ENCODE measurements at places on chromosomes 5 and 9.

DNA sequence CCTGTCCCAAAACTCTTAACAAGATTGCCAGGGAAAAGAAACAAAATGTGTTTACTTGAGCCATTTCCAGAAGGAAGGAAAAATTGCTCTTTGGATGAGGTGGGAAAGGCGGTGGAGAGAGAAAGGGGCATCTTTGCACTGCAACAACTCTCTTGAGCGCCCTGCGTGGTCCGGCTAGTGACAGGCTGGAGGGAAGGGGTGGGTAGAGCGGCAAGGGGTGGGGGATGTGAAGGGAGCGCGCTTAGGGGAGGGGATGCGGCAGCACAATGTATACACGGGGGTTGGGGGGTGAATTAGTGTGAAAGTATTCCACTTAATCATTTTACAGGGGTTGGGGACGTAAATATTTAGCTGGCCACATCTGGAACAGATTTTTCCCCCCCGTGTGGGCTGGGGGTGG, 1.3 kb downstream of the FGF10 start:
- DNase-seq = no peak

DNA sequence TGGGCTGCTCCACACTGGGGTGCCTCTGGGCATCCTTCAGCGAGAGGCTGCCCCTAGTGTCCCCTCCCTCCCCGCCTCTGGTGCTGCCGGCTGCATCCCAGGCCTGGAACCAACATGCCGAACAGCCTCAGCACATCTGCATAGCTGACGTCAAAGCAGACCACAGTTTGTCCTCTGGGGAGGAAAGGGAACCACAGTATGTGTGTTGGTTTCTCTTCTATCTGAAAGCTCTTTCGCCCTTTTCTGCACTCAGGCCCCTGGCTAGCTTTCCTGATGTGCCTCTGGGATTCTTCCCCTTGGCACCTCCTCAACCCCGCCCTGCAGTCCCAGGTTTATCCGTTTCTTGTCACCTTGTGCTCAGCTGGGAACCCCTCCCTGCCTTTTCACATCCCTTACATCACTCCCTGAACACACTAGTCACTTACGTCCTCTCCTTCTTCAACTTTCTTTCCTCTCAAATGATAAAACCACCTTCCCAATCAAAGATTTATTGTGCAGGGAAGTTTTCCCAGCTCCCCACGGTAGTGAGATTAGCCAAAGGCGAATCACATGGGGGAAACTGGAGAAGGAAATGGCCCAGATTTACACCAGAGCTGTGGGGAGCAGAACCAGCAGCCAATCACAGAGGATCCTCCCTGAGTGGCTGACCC, 35.5 kb upstream of the B4GALT1 start:
- DNase-seq = no peak

GRCh38 chr9:110842169-110842568, 173.6 kb downstream of the MUSK start:
- DNase-seq = no peak

DNA sequence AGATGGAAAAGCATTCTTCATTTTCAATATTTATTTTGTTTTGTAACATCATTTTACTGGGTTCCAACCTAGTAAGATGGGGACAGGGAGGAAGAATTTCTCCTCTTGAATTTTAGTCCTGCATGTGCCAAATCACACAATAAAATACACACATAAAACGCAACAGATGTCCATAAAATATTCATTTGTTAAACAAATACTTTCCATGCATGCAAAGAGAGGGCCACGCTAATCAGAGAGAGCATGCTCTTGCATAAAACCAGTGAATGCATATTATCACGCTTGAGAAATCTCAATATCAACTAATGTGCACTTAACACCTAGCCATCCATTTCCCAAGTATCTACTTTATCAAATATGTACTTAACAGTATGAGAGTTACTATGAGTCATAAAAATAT, 212.6 kb upstream of the TARS1 start:
- no peak for DNase-seq

DNA sequence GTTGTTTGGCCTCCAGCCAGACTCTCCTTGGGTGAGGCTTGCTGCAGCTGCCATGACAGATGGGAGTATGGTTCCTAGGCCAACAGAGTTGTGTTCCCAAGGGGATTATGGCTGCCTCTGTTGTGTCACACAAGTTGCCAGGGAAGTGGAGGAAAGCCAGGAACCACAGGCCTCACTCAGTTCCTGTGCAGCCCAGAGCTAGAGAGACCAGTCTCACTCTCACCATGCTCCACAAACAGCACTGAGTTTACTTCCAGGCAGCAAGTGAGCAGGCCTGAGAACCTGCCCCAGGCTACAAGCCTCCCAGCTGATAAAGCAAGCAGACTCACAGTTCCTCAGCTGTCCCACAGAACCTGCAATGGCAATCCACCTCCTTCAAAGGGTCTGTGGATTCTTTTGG, 273.6 kb upstream of the TAS2R1 start:
- DNase-seq = no peak

GRCh38 chr5:74124826-74125225, 498.8 kb downstream of the ARHGEF28 start:
- DNase-seq = no peak

DNA sequence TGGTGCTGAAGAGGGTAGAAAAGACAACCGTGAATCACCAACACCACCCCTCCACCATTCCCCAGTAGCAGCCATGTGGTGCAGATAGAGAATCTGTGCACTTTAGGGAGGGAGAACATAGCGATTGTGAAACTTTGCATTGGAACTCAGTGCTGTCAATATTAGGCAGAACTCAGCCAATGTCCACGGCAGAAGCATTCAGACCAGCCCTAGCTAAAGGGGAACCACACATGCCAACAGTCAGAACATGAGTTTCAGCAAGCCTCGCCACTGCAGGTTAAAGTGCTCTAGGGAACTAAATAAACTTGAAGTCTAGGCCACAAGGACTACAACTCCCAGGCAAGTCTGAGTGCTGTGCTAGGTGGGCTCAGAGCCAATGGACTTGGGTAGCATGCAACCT, 38.5 kb upstream of the DEPDC1B start:
- no peak for DNase-seq

DNA sequence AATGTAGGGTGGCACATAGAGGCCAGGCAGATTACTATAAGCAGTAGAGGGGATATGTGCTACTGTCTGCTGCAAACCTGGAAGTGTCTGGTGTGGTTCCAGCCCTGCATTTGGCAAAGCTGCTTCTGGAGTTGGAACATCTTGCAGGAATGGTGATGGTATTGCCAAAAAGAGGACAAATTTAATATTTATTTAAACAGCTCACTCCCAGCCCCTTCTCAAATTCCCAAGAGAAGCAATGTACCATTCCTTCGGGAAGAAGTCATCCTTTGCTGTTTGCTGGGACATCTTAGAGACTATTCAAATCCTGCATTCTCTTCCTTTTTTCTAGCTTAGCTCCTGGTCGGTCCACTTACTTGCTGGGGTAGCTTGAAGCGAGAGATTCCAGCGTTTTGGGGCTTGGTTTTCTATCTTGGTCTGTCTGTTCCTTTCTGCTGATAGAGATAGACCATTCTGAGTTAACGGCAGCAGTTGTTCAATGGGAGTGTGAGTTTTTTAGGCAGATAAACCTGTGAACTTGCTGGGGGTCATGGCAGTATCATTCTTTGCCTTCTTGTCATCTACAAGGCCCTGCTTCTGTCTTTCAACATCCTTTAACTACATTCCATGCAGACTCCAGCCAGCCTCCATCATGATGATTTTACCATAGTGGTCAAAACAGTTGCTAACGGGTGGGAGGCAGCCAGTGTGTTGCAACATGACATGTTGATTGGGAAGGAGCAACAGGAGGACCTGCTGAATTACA, 69.9 kb downstream of the RCL1 start:
- peak; percentile 100 for DNase-seq

GRCh38 chr5:100505984-100506670, 29.0 kb upstream of the FAM174A start:
- peak; percentile 25 for DNase-seq

DNA sequence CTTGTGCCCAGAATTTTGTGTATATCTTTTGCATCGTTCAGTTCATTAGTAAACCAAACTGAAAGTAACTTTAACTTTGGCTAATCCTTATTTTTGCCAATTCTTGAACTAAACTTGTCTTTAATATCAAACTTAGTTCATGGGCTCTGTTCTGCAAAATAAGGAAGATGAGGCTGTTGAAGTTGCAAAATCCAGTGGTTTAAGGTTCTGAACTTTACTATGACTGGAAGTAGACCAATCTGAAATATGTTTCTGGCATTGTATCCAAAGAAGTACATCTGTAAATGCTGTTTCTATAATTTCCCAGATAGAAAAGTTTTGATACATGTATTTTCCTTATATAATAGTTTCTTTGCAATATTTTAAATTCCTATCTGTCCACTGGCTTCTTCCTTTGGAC, 238.1 kb downstream of the CETN3 start:
- no peak for DNase-seq

DNA sequence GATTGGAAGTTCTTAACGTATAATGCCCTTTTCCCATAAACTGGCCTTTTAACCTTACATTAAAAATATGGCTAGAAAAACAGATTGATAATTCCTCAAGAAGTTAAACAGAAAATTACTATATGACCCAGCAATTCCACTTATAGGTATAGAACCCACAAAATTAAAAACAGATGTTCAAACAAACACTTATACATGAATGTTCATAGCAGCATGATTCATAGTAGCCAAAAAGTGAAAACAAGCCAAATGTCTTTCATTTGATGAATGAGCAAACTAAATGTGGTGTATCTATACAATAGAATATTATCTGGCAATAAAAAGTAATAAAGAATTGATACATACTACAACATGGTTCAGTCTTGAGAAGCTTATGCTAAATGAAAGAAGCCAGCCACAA, 35.5 kb downstream of the POU5F2 start:
- DNase-seq = no peak

DNA sequence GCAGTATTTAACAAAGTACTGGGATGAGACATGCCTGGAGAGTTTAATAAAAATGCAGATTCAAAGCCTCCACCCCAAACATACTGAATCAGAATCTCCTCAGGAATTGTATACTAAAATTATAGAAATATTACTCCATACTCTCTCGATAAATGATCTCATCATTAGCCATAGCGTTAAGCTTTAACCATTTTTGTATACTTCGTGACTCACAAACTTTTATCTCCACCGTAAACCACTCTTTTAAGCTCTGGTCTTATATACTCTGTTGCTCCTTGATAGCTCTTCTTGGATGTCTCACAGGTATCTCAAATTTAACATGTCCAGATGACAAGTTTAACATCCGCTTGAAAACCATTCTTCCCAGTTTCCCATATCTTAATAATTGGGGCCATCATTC, 327.8 kb downstream of the ADGRV1 start:
- DNase-seq = no peak

GRCh38 chr5:131258733-131259132, 5.1 kb upstream of the CDC42SE2 start:
- no peak for DNase-seq

- DNase-seq = peak; percentile 93
Observed at GRCh38 chr5:13591621-13592020, 352.9 kb downstream of the DNAH5 start.

All from OCI-M1 (cell line).